ENCODE measurements at places on chromosomes 5 and 9.

DNA sequence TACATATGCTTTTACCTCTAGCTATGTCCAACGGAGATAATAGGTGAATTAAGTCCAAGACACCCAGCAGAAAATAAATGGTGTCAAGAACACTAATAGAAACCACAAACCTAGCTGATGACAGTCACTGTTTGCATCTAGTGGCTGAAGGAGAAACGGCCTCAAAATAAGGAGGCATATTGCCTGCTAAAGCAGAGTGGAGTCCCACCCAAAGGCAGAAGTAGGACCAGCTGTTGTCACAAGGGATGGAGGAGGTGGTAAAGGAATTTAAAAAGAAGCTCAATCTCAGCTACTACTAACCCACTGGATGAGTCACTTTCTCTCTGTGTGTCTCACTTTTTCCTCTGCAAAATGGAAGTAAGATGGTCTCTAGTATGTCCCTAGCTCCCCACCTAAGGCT lies 224.3 kb downstream of the GRIA1 start:
- no peak for DNase-seq

DNA sequence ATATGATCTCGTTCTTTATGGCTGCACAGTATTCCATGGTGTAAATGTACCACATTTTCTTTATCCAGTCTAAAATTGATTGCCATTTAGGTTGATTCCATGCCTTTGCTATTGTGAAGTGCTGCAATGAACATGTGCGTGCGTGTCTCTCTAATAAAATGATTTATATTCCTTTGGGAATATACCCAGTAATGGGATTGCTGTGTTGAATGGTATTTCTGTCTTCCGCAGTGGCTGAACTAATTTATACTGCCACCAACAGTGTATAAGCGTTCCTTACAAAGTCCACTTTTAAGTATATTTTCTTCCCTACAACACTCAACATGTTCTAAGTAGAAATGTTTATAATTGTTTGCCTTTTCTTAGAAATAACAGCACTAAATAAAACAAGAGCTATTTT lies 521.9 kb downstream of the DTWD2 start:
- no peak for DNase-seq

GRCh38 chr9:19161257-19162025 lies 34.1 kb upstream of the PLIN2 start:
- DNase-seq, result no peak

GRCh38 chr9:124272979-124273378 lies 15.2 kb downstream of the NEK6 start:
- DNase-seq, result no peak
